Kasumi-1 (cell line): ENCODE measurements at places on chromosomes 11 and 22.

GRCh38 chr11:60077981-60078380, 10.5 kb upstream of the MS4A2 start:
- no peak for DNase-seq

- no peak for DNase-seq
These were observed 91.4 kb downstream of the NELL1 start for GRCh38 chr11:20760811-20761210.

DNA sequence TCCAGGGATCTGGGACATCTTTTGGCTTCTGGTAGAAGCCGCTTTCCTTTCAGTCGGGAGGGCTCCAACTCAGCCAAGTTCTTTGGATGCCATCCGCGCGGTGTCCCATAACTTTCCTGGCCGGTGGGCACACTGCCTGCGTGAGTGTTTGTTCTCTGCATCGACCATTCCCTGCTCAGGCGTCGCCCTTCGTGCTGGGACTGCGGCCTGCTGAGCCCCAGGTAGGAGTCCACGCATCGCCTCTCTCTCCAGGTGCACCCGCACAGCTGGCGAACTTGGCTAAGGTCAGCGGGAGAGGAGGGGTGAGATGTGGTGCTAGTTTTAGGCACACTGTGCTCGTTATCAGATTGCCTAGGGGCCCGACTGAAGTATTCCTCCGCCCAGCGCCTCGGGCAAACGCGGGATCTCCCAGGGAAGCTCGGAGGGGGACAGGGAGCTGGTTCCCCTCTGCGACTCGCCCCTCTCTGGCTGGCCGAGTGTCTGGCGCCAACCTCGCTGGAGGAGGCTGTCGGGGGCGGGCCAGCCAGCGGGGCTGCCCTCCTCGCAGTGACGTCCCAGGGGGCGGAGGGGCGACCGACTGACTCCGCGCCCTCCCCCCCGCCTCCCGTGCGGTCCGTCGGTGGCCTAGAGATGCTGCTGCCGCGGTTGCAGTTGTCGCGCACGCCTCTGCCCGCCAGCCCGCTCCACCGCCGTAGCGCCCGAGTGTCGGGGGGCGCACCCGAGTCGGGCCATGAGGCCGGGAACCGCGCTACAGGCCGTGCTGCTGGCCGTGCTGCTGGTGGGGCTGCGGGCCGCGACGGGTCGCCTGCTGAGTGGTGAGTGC, at the start of gene LAYN:
TSS of gene LAYN (plus strand) at position 607 of the 823 bp plus-strand sequence. CDS start at position 731, 124 bp downstream.
- no peak for DNase-seq

DNA sequence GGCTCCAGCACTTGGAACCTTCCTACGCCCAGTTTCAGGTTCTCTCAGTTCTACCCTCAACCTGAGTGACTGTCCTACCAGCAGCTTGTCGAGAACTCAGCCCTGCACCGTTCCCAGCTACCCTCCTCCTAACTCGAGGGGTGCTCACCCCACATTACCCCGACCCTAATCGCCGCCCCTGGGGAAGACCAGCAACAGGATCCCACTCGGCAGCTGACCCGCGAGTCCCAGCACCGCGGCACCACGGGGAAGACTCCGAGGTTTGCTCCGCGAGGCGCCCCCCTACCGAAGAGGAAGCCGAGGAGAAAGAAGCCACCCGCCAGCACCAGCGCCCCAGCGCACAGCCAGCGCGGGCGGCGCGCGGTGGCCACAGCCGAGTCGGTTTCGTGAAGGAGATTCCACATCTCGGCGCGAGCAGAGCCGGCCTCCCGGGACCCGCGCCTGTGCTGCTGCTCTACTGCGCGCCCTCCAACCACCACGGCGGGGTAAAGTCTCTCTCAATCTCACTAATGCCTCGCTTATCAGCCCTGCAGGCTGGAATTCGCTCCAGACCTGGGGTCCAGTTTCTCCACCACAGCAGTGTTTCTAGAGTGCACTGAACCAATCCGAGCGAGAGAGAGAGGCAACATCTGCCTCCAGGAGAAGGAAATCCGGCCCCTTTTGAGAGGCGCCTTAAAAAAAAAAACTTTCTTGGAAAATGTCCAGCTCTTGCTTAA, at the start of gene FOLH1:
TSS of gene FOLH1 (minus strand) at position 597 of the 716 bp plus-strand sequence. CDS start at position 404, 193 bp downstream.
- DNase-seq: peak; percentile 80

DNA sequence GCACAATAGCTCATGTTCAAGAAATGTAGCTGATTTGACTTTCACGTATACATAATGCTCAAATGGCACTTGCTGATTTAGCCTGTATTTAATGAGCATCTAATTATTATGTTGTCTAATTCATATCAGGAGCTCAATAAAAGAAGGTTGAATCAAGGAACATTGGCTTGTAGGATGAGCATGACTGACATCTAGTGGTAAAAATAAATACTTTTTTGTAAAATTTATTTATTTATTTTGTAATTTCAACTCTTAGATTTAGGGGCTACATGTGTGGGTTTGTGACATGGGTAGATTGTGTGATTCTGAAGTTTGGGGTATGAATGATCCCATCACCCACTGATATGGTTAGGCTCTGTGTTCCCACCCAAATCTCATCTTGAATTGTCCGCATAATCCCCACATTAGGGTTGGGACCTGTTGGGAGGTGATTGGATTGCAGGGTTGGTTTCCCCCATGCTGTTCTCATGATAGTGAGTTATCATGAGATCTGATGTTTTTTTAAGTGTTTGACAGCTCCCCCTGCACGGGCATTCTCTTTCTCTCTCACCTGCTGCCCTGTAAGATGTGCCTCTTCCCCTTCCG, 1.7 kb upstream of the OR52E5 start:
- DNase-seq: peak; percentile 76

DNA sequence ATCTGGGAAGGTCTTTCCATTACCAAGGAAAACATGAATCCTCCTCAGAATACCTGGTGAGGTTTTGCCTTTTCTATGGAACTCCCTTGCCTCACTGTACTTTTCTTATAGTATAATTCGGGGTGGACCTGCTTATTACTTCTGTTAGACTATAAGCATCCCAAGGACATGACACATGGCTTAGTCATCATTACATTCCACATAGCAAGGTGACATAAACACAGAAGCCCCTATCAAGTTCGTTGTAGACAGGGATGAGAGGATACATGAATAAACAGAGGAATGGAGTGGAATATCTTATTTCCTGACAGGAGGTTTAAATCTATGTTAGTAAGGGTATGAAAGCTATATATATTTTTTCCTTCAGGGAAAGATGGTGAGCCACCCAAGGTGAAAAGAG, 532.2 kb upstream of the CCDC90B start:
- DNase-seq: no peak

DNA sequence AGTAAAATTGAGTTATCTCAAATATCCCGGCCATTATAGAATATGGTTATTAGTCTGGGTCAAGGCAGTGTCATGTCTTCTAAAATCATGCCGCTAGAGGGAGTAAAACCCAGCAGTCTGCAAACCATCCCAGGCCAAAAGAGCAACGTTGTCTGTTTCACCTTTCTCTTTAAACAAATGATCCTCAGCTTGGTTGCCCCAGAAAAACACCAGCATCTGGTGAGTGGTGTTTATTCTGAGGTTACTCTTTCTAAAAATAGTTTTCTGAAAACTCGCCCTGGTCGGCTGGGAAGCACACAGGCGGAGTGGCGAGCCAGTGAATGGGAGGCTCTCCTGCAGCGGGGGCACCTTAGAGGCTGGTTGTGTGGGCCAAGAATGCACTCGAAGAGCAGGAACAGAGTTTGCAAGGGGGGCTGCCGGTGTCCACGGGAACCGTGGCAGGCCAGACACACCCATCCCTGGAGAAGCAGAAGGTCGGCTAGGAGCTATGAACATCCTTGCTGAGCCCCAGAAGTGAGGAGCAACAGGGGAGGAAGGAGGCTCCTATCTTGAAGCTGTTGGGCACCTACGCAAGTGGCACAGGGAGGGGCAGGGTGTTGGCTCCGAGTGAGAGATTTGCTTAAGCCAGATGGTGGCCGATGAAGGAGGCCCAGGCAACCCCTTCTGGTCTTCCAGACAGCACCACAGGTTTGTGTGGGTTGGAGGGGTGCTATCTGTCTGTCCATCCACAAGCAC, 297.1 kb downstream of the ETS1 start:
- peak; percentile 81 for DNase-seq

DNA sequence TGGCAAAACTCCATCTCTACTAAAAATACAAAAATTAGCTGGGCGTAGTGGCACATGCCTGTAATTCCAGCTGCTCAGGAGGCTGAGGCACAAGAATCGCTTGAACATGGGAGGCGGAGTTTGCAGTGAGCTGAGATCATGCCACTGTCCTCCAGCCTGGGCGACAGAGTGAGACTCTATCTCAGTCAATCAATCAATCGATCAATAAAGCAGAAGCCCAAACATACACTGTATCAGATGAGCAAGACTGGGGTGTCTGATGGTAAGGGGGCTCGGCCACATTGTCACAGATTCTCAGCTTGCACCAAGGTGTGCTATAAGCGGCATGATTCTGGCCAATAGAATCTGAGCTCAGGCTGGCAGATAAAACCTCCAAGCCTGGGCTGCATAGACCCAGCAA, 261.1 kb downstream of the BUD13 start:
- DNase-seq: no peak

- DNase-seq: no peak
These were observed 7.2 kb downstream of the PIM3 start for GRCh38 chr22:49967706-49968208.

- no peak for DNase-seq
These were observed 4.4 kb downstream of the OR8B3 start for GRCh38 chr11:124394408-124394807.

DNA sequence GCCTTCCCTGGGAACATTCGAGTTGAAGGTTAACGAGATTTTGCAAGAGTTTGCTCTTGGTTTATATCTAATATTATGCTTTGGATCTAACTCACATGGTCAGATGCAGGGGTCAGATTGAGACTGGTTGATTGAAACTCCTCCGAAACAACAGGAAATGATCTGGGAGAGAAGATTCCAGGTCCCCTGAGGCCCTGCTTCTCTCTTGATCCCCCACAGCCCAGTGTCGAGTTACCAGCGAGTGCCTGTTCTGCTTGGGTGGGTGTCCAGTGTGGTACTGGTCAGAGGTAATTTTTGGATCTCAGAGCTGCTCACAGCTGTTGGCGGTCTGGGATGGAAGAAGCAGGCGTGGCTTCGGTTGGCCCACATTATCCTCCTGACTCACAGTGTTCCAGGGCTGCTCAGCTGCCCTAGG, 9.2 kb downstream of the FBLN1 start:
- no peak for DNase-seq

GRCh38 chr11:3104961-3105790, 48.0 kb upstream of the CARS1 start:
- DNase-seq: no peak

DNA sequence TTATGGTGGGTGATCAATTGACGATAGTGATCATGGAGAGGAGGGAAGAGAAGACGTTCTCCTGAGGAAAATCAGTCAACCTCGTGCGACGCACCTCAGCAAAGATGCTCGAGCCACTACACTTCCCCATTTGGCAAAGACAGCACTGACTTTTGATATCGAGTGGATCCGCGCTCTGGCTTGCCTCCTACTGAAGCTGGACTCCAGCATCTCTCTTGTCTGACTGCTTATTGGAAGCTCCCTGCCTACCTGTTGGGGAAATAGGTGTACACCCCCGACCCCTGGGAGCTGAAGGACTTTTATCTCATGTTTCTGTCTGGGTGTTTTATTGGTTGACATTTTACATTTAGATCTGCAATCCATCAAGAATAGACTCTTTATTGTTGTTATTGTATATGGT, 476.8 kb upstream of the B3GAT1 start:
- DNase-seq: no peak

- DNase-seq: no peak
These were observed 5.4 kb downstream of the LARGE2 start for GRCh38 chr11:45927684-45928413.

DNA sequence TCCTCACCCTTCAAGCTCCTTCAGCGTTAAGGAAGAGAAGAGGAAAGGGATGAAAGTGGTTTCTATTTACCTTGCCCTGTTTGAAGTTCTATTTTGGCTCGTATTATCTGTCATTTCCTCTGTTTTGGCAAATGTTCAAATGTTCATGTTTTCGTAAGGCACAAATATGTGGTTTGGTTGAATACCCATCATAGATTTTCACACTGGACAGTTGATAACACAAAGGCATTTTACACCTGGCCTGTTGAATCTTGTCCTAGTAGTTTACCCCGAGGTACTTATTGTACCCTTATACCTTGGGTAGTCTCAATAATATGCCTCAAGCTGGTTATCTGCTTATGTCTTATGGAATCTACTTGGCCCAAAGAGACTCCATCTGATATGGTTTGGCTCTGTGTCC, 706.9 kb downstream of the METTL15 start:
- DNase-seq: no peak

GRCh38 chr11:134139873-134140331, 71.0 kb downstream of the JAM3 start:
- peak; percentile 78 for DNase-seq

DNA sequence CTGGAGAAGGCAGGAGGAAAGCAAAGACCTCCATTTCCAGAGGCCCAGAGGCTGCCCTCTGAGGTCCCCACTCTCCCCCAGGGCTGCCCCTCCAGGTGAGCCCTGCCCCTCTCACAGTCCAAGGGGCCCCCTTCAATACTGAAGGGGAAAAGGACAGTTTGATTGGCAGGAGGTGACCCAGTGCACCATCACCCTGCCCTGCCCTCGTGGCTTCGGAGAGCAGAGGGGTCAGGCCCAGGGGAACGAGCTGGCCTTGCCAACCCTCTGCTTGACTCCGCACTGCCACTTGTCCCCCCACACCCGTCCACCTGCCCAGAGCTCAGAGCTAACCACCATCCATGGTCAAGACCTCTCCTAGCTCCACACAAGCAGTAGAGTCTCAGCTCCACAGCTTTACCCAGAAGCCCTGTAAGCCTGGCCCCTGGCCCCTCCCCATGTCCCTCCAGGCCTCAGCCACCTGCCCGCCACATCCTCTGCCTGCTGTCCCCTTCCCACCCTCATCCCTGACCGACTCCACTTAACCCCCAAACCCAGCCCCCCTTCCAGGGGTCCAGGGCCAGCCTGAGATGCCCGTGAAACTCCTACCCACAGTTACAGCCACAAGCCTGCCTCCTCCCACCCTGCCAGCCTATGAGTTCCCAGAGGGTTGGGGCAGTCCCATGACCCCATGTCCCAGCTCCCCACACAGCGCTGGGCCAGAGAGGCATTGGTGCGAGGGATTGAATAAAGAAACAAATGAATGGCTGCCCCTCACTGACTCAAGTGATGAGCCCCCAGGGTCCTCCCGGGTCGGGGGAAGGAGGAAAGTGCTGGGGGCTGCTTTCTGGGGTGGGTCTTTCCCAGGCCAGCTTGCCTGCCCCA, 10.8 kb downstream of the SLC22A12 start:
- no peak for DNase-seq

GRCh38 chr22:24106385-24107381, 74.6 kb upstream of the SUSD2 start:
- DNase-seq: no peak

DNA sequence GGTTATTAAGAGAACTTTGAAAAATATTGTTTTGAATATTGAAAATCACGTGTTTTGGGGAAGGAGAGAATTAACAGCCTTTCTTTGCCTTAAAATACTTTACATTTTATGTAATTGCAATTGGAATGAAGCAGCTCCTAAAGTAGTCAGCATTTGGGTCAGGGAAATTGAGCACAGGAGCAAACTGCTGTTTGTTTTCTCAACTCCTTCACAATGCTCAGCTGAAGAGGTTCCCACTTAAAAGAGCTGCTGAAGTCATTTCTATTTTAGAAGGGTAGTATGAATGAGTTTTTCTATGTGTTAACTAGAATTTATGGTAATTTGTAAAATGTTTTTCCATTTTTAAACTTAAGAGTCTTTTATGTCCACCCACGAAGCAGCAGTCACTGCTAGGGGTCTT, 8.1 kb upstream of the UCP2 start:
- no peak for DNase-seq
